Activated CD8-positive, alpha-beta memory T cell treated with anti-CD3 and anti-CD28 coated beads for 48 hours (primary cell): ENCODE measurements at places on chromosomes 7 and 10.

- no peak for DNase-seq
Observed at GRCh38 chr7:112211348-112211907, 4.9 kb downstream of the ZNF277 start.

DNA sequence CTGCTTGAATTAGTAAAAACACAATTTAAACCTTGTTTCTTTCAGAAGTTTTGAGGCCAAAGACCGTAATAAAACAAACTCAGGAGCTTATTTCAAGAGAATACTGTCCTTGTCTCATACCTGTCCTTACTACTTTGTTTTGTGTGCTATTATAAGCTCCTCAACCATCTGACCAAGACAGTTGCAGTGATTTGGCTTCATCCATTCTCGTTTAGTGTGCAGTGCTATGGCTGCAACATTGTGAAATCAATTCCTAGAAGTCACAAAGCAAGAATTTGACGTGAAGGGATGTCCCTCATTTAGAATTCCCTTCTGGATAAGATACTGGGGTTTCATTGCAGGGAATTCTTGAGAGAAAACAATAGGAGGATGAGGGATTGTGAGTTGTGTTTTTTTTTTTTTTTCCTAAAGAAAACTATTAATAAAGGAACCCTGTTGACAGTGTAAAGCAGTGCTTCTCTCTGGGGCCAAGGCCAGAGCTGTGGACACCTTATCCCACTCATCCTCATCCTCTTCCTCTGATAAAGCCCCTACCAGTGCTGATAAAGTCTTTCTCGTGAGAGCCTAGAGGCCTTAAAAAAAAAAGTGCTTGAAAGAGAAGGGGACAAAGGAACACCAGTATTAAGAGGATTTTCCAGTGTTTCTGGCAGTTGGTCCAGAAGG lies at the start of gene OIT3:
Gene OIT3, plus strand, starts transcription at position 604 of the 663 bp plus-strand sequence. CDS start 60 bp downstream, outside the sequence.
- no peak for DNase-seq

DNA sequence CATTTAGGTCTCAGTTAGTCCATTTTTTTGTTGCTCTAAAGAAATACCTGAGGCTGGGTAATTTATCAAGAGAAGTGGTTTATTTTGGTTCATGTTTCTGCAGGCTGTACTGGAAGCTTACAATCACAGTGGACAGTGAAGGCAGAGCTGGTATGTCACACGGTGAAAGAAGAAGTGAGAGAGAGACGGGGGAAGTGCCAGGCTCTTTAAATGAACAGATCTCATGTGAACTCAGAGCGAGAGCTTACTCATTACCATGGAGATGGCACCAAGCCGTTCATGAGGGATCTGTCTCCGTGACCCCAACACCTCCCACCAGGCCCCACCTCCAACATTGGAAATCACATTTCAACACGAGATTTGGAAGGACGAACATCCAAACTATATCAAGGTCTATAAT lies 18.9 kb upstream of the PNLIPRP3 start:
- no peak for DNase-seq

DNA sequence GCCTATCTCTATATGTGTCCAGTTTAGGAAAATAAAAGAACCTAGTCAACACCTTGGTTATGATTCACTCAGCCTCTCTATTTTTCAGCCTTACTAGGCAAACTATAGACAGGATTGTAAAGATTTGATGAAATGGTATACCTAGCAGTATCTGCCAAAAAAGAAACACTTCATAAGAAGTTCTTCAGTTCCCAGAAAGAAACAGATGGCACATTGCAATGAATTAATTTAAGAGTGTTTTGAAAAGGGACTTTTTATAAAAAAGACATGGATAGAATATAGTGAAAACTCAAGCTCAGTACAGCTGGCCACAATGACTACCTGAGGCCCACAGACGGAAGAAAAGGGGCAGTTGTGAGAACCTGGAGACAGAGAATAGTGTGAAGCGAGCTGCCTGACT lies 40.6 kb upstream of the RTKN2 start:
- DNase-seq = no peak

DNA sequence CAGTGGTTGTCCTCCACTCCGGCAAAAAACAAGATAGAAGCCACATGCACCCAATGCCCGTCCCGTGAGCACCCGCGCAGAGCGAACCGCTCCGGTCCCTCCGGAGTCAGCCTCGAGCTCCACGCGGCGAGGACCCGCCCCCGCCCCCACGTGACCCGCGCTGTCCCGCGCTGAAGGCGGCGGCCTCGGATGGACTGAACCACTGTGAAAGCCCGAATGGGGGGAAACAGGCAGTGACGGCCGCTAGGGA lies 766 bp upstream of the EIF3B start:
- peak; percentile 80 for DNase-seq

DNA sequence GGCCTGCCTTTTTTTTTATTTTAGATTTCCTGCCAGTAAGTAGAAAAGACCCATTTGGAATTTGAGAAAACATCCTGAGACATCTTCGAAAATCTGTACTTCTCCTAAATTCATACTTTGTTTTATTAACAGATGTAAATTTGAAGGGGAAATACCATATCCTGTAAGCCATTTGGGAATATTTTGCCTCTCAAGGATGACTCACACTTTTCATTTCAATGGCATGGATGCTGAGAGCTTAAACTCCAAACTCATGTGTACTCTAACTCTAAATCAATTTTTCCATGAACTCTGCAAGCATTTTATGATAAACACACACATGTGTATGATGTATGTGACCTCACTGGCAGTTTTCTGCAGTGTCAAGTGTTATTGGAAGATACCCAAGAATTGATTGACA lies 89.0 kb downstream of the SEMA3A start:
- no peak for DNase-seq

- no peak for DNase-seq
Observed at GRCh38 chr7:37434529-37434928, 14.1 kb downstream of the ELMO1 start.

- no peak for DNase-seq
Observed at GRCh38 chr7:94294471-94295131, 100.1 kb upstream of the COL1A2 start.

DNA sequence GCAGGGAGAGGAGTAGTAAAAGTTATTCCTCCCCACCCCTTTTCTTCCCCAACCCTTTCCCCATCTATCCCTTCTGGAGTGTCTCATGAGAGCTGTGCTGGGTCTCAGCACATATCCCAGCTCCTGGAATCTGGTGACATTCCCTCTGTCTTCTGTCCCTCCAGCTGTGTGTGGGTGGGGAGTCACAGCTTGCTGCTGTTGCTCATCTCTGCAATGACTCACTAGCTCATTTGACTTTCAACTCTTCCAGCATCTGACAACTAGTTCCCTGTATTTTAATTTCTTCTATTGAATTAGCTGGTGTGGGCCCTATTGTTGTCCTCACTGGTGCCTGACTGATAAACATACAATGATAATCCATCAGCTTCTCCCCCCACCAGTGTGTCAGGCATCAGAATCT lies 198.9 kb upstream of the AUTS2 start:
- DNase-seq = no peak

DNA sequence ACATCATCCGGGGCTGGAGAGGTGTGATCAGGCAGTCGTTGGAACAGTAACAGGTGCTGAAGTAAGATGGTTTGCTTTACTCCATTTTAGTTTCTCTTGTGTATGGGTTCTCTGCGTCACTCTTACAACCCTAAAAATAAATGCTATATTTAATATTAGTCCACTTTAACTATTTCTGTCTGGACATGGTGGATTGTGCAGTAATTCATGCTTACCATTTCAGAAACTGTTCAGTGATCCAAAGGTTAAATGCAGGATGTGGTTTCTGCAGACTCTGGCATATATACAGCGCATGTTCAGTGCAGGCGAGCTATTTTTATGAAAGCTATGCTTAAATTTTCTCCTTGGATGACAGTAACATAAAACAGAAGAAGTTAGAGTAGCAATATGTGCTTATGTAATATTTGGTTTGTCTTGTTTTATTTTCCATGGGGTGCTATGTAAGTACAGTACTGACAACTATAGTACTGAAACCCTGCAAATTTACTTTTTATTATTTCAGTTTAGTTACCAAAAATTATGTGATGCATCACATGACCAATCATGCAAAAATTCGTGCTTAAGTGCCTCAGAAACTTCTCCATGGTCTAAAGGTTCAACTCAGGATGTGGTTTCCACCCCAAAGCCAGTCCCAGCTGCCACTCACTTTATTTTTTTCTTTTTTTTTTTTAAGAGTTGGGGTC lies 46.6 kb upstream of the GRID1 start:
- no peak for DNase-seq

- no peak for DNase-seq
Observed at GRCh38 chr7:120272701-120273475, at the start of gene KCND2. TSS of gene KCND2 (plus strand) at chr7:120273175.

GRCh38 chr7:131072505-131073091 lies 255.1 kb upstream of the MKLN1 start:
- DNase-seq = no peak

GRCh38 chr7:88091988-88092675 lies 127.7 kb downstream of the SRI start:
- no peak for DNase-seq

GRCh38 chr7:15236952-15237351 lies 324.9 kb downstream of the AGMO start:
- DNase-seq = no peak

GRCh38 chr10:85226596-85226995 lies 898.2 kb downstream of the CCSER2 start:
- DNase-seq = no peak

DNA sequence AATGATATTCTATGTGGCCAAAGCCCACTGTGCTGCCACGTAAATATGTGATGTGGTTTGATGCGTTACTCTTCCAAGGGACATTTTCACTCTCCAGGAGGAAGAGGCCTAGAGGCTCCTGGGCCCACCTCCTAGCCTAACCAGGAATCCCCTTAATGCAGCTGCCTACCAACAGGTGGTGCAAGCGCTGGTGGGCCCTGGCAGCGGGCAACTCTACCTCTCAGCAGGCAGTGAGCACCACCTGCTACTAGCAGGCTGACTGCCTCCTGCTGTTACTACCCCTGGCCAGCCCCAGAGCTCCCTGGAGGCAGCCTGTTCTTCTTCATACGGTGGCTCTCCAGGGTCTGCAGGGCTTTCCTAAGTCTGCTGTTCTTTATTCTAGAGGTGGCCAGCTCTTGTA lies 62.8 kb downstream of the CDH23 start:
- DNase-seq = no peak

DNA sequence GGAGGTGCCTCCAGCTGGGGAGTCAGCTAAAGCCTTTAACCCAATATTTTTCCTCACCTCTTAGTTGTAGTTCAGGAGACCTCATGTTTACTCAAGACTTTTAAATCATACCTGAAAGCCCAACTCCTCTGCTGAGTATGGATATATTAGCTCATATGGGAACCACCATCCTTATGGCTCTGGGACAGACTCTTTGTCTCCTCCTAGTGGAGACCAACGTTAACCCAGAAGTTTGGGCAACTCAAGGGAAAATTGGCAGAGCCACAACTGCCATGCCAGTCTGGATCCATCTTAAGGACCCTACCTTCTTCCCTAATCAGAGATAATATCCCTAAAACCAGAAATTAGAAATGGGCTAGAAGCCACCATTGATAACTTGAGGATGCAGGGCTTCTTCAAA lies 80.8 kb downstream of the TMEM106B start:
- DNase-seq = no peak

- DNase-seq = no peak
Observed at GRCh38 chr7:77473229-77474005, 57.3 kb upstream of the GSAP start.

DNA sequence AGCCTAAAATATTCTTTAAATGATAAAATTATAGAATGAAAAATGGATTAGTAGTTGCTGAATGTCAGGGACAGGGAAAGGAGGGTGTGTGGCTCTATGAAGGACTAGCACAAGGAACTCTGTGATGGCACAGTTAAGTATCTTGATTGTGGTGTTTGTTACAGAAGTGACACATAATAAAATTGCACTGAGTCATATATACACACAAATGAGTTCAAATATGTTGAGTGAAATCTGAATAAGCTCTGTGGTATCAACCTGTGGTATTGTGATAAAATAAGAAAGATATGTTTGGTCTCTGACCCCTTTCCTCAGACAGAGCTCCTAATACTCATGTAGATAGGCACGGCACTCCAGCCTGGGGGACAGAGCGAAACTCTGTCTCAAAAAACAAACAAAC lies 181.5 kb upstream of the TRIM24 start:
- no peak for DNase-seq

DNA sequence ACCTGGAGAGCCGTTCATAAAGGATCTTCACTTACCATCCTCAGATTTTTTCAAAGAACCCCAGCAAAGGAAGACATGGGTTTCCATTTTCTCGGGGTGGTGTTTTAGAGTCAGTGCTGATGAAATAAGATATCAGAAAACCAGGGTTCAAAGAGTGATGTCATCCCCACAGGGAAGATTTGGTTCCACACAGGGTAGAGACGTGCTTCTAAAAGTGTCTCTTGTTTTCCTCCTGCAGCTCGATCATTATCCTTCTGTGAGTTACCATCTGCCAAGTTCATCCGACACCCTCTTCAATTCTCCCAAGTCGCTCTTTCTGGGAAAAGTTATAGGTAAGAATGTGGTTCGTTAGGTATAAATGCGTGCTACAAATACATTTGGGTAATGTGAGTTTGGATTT lies 323.8 kb upstream of the C7orf33 start:
- no peak for DNase-seq

DNA sequence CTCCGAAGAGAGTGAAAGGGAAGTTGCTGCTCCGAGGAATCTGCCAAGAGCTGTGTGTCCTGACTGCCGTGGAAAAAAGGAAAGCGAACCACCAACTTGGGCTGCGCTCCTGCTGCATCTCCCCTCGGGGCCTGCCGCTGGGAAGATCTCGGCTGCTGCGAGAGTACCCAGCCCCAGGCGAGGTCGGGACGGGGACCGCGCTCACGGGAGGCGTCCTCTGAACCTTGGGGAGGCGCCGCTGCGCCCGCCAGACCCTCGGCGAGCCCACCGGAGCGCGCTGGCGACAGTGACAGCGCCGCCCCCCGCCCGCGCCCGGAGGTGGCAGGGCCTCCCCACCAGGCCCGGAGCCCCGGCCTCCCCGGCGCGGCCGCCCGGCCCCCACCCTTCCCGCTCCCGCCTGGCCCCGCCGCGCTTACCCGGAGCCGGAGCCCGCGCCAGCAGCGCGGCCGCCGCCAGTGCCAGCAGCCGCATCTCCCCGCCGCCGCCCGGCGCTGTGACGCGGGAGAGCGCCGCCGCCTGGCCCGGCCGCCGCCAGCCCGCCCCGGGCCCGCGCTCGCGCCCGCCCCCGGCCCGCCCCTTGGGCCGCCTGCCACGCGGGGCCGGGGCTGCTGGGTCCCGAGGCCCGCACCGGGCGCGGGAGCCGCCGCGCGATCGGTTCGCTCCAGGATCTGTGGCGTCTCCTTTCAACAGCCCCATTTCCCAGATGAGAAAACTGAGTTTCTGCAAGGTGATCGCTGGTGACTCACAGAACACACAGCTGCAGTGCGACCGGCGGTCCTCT lies at the start of gene VSTM4:
Gene VSTM4, minus strand, starts transcription at position 508 of the 781 bp plus-strand sequence. Its CDS starts 37 bp downstream, at position 471.
- DNase-seq = no peak

- DNase-seq = no peak
Observed at GRCh38 chr10:27526242-27526641, 22.1 kb downstream of the RAB18 start.

GRCh38 chr7:93715234-93715633 lies 140.7 kb upstream of the CALCR start:
- DNase-seq = no peak

- DNase-seq = no peak
Observed at GRCh38 chr10:114953047-114953446, 15.1 kb downstream of the TRUB1 start.

GRCh38 chr7:2105917-2106316 lies 126.8 kb downstream of the MAD1L1 start:
- no peak for DNase-seq

GRCh38 chr7:70432567-70433001 lies 699.4 kb upstream of the GALNT17 start:
- DNase-seq = no peak
